SHP77 (cell line): ENCODE measurements at places on chromosomes 2 and 18.
A peak's percentile ranks its signal among the peaks of the same experiment; 100 is the strongest.

GRCh38 chr2:206098471-206098870, 12.5 kb upstream of the INO80D start:
- no peak for DNase-seq

GRCh38 chr2:240875228-240876034, 6.8 kb downstream of the AGXT start:
- no peak for DNase-seq

DNA sequence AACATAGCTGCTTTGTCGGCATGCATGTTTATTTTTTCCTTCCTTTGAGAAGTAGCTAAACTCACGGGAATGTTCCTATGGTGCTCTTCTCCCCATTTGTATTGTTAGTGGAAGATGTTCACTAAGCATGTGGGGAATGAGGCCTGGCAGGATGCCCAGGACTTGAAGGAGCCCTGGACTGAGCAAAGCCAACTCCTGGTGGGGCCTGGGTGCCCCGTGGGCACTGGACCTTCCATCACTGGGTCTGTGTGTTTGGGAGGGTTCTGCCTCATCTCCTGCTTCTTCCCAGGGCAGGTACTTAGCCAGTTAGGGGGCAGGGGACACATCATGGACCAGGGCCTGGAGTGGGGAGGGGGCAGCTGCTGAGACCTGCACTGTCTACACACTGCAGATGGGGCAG, 49.3 kb downstream of the ACAA2 start:
- no peak for DNase-seq

- DNase-seq: no peak
Observed at GRCh38 chr2:177187631-177188312, 24.8 kb upstream of the HNRNPA3 start.

DNA sequence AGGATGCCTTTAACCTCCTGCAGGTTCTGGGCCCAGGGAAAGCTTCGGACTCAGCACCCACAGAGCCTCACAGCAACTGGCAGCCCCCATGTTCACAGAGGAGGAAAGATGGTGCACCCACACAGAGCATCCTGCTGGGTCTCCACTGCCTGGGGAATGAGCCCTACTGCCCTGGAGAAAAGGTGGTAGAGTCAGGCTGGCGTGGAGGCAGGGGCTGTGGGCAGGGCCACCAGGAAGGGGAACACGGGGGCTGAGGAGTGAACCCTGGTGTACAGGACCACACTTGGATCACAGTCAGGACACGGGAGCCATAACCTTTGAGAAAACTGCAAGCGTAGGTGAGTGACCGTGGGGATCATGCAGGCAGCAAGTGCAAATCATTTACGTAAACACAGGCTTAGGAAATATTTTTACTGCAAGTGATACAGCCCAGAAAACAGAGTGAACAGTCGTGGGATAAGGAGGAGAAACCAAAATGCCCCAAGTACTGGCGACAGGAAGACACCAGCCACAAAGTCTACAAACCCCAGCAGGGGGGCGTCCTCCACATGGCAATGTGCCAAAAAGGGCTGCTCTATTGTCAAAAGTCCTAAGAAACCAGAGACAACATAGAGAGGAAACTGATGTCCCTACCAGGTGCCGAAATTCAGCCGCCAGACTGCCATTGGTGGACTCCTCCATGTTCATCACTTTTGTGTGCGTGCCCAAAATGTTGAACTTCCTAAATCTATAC, 27.6 kb downstream of the STAT1 start:
- DNase-seq: no peak

GRCh38 chr2:219289195-219289536, 10.0 kb downstream of the DNAJB2 start:
- DNase-seq: no peak

GRCh38 chr2:234286956-234287355, 209.9 kb downstream of the ARL4C start:
- DNase-seq: peak; percentile 14

GRCh38 chr2:134127496-134127895, 126.4 kb upstream of the MGAT5 start:
- DNase-seq: no peak

GRCh38 chr2:40315683-40316082, 136.2 kb downstream of the SLC8A1 start:
- DNase-seq: no peak

- DNase-seq: no peak
Observed at GRCh38 chr18:59266459-59266858, 6.8 kb downstream of the RAX start.

- DNase-seq: no peak
Observed at GRCh38 chr2:224517963-224518362, 67.2 kb downstream of the CUL3 start.

- DNase-seq: no peak
Observed at GRCh38 chr2:128414946-128415778, 96.5 kb upstream of the HS6ST1 start.

DNA sequence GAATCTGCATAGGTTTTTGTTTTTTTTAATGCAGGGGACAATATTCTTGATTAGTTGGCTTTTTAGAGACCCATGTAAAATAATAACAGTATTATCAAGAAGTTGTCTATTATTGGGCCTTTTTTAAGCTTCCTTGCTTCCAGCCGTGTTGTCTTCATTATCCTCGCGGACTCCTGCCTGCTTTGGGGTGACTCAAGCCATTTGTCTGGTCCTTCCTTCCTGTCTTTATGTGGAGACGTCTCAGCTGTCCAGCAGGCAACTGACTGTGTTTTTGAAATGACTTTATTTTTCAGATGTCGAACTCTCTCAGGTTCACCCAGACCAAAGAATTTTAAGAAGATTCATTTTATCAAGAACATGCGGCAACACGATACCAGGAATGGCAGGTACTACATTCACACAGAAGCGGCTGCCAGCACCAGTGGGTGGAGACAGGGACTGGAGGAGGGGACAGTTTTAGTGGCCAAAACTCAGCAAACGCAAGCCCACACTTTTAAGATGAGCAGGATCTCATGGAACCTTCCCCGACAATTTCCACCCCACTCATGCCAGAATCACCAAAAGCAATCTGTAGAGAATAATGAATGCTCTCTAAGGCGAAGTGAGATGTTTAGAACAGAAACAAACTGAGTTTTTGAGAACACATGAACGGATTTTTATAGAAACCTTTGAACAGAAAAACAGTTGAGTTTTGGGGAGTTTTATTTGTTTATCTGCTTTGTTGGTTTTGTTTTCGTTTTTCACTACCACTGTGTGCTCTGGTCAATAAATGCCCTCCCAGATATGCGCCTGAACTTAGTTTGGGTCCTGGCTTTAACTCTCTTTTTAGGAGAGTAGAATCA, 59.1 kb downstream of the CABLES1 start:
- no peak for DNase-seq

DNA sequence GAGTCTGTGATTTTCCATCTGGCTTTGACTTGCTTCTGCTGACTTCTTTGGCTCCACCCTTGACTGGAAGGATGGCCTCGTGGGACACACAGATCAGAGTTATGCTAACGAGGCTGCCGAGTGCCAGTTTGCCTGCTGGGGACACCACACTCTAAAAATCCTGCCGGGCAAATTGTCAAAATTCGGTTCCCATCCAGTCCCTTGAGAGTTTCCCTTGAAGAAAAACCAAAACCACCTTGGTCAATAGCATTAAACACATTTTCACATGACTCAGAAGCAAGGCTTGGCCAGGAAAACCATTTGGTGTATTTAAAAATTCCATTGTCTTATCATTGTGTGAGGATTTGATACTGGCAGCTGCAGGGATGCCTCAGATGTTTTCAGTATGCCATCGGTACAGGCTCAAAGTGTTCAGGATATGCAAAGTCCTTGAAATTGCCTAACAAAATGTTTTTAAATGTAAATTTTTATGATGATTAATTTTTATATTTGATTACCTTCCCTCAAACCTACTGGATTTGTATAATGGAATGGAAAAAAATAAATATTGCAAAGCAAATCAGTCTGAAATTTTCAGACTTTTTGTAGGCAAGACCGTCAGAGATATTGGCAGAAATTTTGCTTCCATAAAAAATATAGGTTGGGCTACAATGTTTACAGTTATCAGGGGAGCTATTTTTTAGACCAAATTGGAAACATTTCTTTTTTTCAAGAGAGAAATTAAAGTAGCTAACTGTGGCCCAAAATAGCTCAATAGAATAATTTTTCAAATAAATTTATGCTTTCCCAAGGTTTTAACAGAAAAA, 41.6 kb downstream of the KCNE4 start:
- DNase-seq: no peak

DNA sequence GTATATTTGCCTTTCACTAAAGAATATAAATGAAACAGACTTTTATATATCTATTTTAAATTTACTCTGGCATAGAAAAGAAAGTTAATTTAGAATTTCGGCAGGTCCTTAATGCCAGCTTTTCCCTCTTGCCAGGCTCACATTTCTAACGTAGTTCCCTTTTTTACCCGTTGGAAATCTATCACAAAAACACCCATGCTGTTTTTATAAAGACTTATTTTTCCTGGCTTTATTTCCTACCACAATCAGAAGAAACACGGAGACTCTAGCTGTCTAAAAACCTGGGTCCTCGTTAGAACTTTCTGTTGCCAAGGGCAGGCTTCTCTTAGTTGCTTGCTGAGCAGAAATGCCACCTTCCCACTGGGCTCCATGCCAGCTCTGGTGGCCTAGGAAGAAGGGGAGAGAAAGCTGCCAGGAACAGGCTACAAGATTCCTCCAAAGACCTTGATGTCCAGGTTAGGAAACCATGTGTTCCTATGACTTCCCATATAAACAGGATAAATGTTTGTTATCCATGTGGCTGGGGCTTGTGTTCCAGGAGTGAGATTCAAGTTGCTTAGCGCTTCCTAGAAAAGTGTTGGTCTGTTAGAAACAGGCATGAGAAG, 17.8 kb upstream of the TMEM18 start:
- DNase-seq: peak; percentile 59

DNA sequence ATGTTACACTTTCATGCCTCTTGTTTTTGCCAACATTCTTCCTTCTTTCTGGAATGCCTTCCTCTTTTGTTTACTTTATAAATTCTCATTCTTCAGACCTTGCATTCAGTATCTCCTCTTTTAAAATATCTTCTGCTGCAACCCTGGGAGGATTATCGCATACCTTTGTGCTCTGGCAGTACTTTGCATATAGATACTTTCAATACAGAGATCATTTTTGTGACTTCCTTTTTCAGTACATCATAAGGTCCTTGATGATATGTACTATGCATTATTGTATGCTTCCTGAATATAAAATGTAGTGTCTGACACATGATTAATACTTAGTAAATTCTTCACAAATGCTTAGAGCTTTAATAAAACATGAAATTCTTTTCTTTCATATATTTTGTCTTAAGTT, 538.7 kb downstream of the TRIB2 start:
- DNase-seq: no peak

DNA sequence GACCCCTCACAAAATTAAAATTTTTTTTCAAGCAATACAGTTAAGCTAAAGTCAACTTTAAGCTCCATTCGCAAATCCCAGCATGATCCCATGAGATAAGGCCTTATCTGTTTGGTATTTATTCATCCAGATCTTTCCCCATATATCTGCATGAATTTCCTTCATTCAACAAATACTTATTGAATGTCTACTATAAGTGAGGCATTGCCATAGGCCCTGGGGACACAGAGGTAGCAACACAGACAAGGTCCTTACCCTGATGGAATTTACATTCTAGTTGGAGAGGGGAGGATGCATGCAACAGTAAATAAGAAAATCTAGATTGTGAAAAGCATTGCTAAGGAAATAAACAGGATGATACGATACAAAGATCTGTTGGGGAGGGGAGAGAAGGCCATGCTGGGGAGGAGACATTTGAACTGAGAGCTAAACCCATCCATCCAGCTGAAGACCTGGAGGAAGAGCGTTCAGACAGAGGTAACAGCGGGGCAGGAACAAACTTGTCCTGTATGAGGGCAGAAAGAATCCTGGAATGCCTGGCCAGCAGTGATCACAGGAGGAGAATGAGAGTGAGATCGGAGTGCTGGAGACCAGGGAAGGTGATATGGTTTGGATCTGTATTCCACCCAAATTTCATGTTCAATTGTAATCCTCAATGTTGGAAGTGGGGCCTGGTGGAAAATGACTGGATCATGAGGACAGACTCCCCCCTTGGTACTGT, 71.6 kb downstream of the SDC1 start:
- DNase-seq: no peak

- no peak for DNase-seq
Observed at GRCh38 chr2:168136392-168136977, 110.9 kb downstream of the STK39 start.

GRCh38 chr2:64899081-64899865, 89.9 kb upstream of the SLC1A4 start:
- no peak for DNase-seq

DNA sequence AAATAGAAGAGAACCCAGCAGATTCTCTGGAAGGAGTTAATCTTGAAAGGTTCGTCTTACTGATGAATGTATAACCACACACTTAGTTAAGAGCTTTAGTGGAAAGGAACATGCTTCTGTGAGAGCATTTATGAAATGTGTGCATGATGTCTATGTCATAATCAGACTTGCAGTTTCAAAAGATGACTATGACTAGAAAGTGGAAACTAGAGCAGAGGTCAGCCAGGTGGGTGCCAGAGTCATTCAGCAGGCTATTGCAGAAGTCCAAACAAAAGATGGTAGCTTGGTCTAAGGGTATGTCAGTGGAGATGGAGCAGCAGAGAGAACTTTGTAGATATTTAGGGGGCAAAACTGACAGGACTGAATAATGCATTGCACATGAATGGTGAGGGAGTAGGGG, 825.8 kb downstream of the DCC start:
- no peak for DNase-seq

DNA sequence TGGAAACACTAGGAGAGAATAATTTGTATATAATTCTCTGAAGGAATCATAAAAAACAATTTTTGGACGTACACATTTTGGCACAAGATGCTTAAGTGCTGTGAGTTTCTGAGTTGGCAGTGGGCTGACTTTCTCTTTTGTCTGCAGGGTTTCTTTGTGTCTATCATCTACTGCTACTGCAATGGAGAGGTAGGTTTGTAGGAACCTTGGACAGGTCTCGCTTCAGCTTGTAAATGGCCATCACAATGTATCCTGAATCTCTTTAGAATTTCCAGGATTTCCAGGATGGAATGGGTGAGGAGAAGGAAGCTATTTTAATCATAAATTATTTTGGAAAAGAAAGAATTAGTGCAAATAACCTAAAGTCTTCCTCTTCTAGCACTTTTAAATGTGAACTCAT, 83.9 kb downstream of the PTH2R start:
- DNase-seq: no peak

DNA sequence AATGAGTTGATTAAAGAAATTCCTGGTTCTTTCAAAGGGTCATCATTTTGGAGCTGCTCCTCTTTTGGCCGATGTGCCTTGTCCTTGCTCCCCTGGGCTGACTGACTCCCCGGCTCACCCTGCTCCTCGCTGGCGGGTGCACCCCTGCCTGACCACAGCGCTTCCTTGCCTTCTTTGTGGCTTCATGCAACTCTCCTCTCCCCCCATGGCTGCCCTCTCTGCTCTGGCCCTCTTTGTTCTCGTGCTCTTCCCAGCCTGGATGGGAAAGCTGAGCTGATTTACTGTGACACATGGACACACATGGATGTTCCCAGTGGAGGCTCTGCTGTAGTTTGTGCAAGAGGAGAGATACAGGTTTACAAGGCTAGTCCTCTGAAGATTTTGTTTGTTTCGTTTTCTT, 234.6 kb downstream of the HAUS1 start:
- DNase-seq: no peak

DNA sequence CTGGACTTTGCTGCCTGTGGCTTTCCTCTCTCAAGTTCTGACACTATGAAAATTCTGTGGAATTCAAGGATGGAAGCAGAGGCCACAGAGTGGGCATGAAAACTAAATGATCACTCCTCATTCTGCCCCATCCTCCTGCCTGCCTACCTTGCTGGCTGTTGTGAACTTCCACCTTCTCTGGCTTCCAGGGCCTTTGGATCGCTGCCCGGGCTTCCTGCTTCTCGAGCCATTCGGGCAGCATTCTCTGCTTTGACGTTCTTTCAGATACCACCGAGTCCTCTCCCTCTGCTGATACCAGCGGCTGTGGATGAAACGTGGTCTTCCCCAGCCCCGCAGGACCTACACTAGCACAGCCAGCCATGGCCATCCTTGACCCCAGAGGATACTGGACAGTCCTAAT, 327.7 kb upstream of the SLC14A2 start:
- DNase-seq: no peak
